ENCODE measurements at places on chromosomes 1 and 21.

DNA sequence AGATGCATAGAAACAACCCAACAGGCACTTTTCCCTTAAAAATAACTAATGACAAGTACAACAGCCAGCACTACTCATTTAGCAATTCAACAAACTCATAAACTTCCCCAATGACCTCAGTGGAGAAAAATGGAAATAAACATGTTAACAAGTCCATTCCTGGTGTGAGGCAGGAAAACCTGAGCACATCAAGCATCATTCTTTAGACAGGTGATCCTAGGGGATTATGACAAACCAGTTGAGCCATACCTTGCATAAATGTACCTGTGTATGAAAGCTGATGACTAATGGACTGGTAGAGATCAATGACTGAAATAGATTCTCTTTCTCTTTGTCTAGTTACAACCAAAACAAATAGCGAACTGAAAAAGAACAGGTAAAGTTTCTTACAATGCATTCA lies 7.0 kb downstream of the COL24A1 start:
- no peak for DNase-seq

DNA sequence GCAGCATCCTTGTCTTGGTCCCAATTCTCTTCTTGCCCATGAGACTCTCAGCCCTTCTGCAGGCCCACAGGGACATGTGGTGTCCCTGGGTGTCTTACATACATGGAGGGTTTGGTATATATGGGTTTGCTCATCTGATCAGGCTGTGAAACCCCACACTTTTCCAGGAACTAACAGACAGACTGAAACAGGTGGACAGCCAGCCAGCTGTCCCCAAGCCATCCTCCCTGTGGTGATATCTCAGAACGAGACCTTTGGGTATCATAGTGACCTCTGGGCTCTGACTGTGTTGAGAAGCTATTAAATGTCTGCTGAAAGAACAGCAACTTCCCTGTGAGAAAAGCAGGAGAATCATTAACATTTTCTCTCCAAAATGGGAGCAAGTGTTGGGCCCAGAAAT lies 115.5 kb upstream of the PAXBP1 start:
- DNase-seq, result no peak

DNA sequence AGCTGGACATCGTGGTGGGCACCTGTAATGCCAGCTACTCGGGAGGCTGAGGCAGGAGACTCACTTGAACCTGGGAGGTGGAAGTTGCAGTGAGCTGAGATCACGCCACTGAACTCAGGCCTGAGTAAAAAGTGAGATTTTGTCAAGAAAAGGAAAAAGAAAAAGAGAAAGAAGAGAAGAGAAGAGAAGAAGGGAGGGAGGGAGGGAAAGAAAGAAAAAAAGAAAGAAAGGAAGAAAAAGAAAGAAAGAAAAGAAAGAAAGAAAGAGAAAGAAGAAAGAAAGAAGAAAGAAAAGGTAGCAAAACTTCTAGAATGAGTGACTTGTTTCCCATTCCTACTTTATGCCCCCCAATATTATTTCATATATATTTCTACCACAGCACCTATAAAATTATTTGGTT lies 98.8 kb downstream of the UBE2U start:
- no peak for DNase-seq

GRCh38 chr1:172917972-172918371 lies 132.8 kb downstream of the TNFSF18 start:
- DNase-seq, result no peak

DNA sequence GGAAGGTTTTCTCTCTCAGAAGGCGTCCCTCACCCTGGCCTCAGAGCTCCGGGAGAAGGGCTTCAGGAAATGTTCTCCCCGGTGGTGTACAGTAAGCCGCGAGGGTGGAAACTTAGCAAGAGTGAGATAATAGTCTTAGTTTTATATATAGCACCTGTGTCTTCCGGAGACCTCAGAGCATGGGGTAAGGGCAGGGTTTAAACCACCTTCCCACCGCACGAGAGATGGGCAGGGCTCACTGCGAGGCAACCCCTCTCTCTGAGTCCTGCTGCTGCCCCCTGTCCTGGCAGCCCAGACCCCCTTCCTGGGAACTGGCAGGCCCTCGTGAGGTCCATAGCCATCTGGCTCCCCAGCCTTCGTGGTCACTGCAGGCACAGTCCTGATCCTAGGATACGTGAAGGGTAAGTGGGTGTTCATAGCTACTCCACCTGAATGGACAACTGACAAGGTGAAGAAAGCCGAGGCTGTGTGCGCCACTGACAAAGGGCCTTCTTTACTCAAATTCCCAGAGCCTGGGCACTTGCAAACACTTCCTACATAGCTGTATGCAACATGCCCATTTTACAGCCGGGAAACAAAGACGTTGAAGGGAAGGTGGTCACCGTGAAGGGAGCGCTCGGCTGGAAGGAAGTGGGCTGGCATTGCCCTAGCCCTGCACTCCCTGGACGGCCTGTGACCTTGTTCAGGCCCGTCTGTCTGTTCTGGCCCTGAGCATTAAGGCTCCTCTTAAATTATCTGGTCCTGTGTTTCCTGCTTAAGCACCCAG lies 26.9 kb downstream of the ITPKB start:
- DNase-seq, result no peak

Data from SIG-M5 (cell line).